ENCODE measurements at places on chromosomes 11 and 22.

DNA sequence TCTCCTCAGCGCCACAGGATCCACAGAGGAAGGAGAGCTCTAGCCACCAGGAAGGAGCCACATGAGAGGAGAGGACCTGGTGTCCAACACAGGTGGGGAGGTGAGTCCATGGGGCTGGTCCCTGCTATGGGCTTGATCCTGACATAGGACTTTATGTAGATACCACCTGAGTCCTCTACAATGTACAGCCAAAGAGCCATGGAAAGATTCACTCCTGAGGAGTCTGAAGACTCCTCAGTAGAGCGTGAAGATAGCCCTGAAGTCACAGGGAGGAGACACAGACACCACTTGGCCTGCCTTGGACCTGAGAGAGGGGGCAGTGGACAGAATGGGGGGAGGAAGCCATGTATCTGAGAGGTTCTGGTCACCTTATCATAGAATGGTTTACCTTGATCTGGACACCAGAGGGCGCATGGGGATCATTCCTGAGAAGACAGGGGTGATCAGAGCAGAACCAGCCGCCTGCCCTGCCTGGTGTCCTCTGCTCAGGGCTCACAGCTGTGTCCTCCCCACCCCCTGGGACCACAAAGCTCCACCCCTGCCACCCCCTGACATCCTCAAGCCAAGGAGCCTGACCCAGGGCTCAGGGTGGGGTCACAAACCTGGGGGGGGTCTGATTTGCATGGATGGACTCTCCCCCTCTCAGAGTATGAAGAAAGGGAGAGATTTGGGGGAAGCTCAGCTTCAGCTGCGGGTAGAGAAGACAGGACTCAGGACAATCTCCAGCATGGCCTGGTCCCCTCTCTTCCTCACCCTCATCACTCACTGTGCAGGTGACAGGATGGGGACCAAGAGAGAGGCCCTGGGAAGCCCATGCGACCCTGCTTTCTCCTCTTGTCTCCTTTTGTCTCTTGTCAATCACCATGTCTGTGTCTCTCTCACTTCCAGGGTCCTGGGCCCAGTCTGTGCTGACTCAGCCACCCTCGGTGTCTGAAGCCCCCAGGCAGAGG is 77.0 kb downstream of the ZNF280B start:
- peak; percentile 56 for DNase-seq

DNA sequence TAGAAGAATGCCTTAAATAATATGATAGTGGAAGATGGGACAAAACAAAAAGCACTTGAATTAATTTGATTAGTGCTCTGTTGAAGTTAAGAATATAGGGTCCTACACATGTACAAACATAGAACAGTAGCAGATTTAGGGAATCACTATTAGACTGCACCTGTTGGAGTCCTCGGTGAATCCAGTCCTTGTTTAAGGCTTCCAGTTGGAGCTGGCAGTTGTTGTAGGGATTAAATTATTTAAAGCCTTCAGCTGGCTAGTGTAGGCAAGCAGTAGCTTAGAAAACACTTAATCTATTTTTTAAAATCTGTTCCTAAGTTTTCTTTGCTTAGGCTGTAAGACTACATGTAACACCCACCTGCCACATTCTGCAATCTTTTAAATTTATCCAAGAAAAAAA is 24.5 kb upstream of the CSTF3 start:
- DNase-seq = no peak

DNA sequence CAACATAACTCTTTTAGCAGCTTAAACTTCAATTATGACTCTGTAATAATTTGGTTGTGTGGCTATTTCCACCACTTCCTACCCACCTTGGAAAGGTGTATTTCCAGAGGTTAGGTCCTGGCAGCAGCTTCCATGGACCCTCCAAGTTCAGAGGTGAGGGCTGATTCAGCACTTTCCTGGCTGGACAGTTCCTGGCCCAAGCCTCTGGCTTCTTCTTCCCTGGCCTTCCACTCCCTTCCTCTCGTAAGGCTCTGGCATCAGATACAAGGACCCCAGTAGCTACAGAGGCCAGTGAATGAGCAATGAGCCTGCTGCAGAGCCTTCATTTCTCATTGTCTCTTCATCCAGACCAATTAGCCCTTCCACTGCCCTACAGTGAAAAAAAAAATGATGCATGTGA is 98.1 kb upstream of the KIRREL3 start:
- DNase-seq = no peak

DNA sequence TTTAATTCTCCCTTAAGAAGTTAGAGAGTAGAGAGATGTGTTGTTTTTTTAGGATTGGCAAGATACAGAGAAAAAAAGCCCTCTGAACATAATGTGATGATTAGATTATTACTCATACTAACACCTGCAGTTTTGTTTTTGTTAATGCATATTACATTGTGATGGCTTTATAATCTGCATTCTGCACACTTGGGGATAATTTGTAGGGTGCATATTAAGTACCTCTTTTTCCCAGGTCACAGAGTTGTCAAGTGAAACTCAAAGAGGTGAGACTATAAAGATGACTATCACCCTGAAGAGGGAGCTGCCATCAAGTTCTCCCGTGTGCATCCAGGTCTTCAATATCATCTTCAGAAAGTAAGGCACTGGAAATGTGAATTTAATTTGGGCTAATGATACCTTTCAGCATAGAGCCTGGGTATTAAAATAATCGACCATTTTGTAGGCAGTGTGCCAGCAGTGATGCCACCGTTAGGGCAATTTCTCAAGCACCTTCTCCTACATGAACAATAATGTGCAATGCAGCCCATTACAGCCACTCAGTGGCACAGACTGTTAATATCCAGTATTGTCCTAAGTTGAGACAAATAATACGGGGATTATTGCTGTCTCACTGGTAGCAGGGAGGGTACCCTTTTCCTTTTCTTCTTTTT is 16.2 kb downstream of the PIWIL4 start:
- DNase-seq = no peak

- peak; percentile 56 for DNase-seq
These were observed 5.8 kb upstream of the UBQLNL start for GRCh38 chr11:5522308-5522707.

DNA sequence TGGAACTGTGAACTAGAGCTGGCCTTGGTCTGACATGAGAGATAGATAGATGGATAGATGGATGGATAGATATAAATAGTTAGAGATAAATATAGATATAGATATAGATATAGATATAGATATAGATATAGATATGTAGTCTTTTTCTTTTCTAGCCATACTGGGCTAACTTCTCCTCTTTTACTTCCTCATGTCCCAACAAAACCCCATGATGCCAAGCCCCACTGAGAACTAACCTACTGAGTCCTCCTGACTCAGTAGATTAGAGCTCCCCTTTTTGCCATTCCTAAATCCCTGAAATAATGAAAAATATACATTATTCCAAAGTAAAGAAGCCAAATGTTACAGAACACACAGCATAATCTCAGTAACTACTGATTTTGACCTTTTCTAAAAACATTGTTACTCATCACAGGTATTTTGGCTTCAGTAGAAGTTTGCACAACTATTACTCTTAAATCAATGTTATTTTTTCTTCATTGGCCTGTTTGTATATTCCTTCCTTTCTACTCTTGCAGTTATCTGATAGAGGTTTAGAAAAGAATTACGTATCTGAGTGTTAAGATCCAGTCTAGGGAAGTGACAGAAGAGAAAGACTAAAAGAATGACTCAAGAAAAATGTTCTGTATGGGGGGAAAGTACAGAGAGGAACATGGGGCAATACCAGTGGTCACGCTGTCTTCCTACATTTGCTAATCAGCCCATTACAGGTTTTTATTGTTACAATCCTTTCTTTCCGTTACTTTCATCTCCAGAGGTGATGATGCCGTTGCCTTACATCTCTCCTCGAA is 6.0 kb upstream of the OR10D3 start:
- DNase-seq = no peak

DNA sequence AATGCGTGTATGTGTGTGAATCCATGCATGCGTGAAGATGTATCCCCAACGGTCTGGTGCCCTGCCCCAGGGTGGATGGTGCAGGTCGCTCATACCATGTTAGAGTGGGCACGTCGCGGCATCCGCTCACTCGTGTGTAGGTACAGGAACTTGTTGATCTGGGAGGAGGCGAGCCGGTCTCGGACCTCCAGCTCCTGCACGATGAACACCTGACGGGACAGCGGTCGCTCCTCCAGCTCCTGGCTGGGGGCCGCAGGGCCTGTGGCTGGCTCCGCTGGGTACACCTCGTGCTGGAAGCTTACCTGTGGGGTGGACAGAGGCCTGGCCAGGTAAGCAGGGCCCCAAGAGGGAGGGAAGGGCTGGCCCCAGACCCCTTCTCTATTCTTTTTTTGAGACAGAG is 18.5 kb downstream of the ATG2A start:
- DNase-seq = no peak

GRCh38 chr11:114110123-114110522 is 50.6 kb downstream of the ZBTB16 start:
- no peak for DNase-seq

DNA sequence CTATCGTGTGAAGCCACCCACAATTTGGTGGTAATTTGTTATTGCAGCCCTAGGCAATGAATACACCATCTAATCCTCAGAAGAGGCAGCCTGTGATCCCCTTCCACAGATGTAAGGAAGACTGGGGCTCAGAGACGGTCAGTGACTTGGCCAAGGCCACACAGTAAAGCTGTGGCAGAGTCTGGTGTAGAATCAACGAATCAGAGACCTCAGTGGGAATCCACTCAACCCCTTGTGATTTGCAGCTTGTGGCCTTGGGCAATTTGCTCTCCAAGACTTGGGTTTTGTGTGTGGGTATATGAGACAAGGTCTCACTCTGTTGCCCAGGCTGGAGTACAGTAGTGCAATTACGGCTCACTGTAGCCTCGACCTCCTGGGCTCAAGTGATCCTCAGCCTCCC is 1.9 kb downstream of the LGALS2 start:
- DNase-seq = no peak

GRCh38 chr11:3796346-3796745 is 1.0 kb downstream of the NUP98 start:
- no peak for DNase-seq

- DNase-seq = peak; percentile 53
These were observed 2.1 kb upstream of the PTPRCAP start for GRCh38 chr11:67439321-67440228.

DNA sequence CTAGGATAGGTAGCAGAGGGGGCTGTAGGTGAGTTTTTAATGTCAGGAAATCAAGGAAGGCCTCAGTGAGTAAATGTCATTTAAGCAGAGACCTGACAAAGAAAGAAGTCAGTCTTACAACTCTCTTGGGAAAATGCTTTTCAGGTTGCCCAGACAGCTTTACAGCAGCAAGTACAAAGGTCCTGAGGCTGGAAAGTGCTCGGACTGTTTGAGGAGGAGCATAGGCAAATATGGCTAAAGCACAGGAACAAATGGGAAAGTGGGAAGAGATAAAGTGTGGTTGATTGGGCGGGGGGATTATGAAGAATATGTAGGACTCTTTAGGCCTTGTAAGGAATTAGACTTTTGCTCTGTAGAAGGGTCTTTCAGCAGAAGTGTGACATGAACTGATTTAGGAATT is 125.4 kb downstream of the ARHGAP42 start:
- no peak for DNase-seq

GRCh38 chr11:94305146-94305545 is 766 bp downstream of the IZUMO1R start:
- peak; percentile 73 for DNase-seq

GRCh38 chr11:94049351-94049750 is 28.2 kb downstream of the HEPHL1 start:
- DNase-seq = peak; percentile 22

- DNase-seq = peak; percentile 73
These were observed 1.4 kb upstream of the MAPK11 start for GRCh38 chr22:50271519-50271970.

DNA sequence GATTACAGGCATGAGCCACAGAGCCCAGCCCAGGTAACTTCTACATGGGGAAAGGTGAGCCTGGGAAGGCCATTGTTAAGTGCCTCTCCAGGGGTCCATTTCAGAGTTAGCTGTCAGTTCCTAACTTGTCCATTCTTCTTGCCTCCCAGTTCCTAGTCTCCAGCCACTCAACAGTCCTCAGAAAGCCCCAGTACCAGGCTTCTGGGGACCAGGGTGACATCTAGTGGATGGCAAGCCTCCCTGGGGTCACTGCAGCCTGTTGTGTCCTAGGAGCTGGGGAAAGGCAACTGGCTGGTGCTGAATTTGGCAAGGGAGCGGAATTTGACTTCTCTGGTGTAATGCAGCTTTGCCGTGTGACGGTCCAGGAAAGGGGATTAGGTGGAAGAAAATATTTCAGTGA is 2.1 kb downstream of the LGALS12 start:
- DNase-seq = no peak

- no peak for DNase-seq
These were observed 759 bp downstream of the CPT1A start for GRCh38 chr11:68840661-68841653.

GRCh38 chr22:24474221-24474620 is 20.9 kb upstream of the UPB1 start:
- peak; percentile 53 for DNase-seq

DNA sequence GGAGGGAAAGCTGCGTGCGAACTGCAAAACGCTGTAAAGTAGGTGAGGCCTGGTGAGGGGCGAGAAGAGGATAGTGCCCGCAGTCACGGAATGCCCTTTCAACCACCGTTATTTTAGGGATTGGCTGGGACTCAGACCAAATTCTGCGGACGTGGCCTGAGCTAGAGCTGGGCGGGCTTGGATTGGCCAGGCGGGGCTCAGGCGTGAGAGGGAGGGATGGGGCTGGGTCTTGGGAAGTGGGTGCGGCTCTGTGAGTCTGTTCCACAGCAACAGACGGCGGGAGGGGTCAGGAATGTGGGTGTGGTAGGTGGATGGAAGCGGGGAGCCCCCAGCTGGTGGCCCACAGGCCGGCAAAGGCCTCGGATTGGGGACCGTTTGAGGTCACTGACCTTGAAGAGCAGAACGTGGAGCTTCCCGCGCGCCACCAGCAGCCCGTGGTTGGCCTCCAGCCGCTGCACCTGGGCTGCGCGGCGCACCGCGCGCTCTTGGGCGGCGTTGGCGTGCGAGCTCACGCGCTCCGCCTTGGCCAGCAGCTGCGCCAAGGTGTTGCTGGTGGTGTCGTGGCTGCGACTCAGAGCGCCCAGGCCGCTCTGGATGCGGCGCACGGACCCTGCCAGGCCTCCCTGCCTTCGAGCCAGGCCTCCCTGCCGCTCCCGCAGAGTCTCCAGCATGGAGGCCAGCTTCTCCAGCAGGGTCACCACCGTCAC is 444 bp downstream of the CAVIN3 start:
- peak; percentile 88 for DNase-seq

GRCh38 chr22:17929909-17930308 is 94.5 kb downstream of the MICAL3 start:
- DNase-seq = no peak

- peak; percentile 77 for DNase-seq
These were observed 3.9 kb upstream of the ABCG4 start for GRCh38 chr11:119144825-119145486.

GRCh38 chr22:46619830-46620501 is at the start of gene GRAMD4:
Gene GRAMD4, plus strand, starts transcription at chr22:46620386. Its CDS starts 6,414 bp downstream, at chr22:46626800.
- no peak for DNase-seq

Data from epithelial cell of esophagus (primary cell).